Hepatocyte (in vitro differentiated cells): ENCODE measurements at places on chromosomes 5 and 9. TPM values are rescaled to one million over a fixed set of nuclear protein-coding genes. Genes with fewer than 3 reads are reported as not detected.

- no peak for DNase-seq
Measured at GRCh38 chr9:135277219-135278201, 190.0 kb downstream of the OLFM1 start.

- peak; percentile 85 for DNase-seq
Measured at GRCh38 chr9:130834371-130835336, at the start of gene ABL1. Gene ABL1, plus strand, starts transcription at chr9:130835254. Its CDS starts 193 bp downstream, at chr9:130835447.

The NUTM2G gene
- 0.13 and 0.32 TPM in 2 replicates for total RNA-seq

The ADGRV1 gene
- total RNA-seq = 68.2 and 74.9 TPM in 2 replicates

DNA sequence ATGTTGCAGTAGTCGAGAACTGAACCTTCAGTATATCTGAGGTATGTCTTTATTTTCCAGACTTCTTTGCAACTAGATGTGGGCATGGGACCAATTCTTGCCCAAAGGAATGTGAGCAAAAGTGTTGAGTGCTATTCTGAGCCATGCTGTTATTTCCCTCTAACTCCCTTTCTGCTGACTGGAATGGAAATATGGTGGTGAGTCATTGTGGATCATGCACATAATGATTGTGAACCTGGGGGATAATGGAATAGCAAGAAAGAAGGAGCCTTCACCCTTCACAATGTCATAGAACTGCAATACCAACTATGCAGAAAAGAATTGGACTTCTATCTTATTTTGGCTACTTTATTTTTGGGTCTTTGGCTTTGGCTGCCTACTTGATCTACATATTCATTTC is 10.3 kb upstream of the DOCK2 start:
- DNase-seq = peak; percentile 10

GRCh38 chr5:10562201-10563109 is 1.4 kb upstream of the ANKRD33B start:
- DNase-seq = no peak

- no peak for DNase-seq
Measured at GRCh38 chr9:89805571-89806292, 200.9 kb downstream of the GADD45G start.

DNA sequence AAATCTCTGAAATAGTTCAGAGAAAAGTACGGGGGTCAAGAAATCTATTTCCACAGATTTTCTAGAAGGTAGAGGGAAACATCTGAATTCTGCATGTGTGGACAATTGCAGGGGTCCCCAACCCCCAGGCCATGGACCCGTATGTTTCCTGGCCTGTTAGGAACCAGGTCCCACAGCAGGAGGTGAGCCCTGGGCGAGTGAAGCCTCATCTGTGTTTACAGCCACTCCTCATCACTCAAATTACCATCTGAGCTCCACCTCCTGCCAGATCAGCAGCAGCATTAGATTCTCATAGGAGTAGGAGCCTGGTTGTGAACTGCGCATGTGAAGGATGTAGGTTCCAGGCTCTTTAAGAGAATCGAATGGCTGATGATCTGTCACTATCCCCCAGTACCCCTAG is 200.5 kb upstream of the EDIL3 start:
- no peak for DNase-seq

- no peak for DNase-seq
Measured at GRCh38 chr5:120767178-120767820, 303.2 kb downstream of the PRR16 start.

DNA sequence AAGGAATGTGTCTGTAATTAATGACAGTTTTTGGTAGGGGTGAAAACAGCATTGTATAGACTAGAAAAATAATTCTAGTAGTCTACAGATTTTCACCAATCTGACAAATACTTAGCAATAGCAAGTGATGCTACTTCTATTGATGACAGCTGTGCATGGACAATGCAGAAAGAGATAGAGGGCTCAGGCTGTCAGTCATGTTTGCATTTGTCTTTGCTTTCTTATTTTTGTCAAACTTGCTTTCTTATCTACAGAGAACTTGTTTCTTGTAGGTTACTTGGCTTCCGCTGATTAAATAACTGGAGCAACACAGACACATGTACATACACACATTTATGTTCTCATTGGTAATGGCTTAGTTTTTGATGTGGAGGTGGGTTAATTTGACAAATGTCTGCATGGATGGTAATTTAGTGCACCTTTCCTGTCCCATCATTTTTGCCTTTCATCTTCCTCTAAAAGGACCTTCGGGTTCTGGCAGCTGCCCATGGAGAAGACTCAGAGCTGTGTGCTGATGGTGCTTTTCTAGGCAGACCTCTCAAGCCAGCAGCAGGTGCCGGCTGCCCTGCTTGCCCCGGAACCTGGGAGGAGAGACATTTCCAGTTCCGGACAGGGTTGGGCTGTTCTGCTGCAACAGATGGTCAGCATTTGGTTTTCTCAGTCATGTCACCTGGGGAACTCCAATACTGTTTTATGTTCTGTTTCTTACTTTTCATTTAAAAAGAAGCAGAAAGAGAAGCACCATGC is 28.8 kb downstream of the CAMK4 start:
- DNase-seq = no peak

DNA sequence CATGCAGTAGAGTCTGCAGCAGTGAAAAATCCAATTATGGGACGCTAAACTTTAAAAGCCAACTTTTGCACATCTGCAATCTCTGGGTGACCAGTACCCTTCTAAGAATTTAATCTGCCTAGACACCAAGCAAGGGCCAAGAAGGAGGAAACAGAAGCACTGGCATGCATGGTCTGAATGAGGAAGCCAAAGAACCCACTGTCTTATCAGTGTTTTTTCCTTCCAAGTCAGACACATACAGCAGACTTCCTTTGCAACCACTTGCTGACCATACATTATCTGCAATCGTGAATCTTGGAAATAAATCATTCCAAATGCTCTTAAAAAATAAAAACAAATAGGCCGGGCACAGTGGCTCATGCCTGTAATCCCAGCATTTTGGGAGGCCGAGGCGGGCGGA is 65.9 kb downstream of the DEPDC1B start:
- no peak for DNase-seq

- no peak for DNase-seq
Measured at GRCh38 chr9:2260417-2261306, 245.5 kb downstream of the SMARCA2 start.

DNA sequence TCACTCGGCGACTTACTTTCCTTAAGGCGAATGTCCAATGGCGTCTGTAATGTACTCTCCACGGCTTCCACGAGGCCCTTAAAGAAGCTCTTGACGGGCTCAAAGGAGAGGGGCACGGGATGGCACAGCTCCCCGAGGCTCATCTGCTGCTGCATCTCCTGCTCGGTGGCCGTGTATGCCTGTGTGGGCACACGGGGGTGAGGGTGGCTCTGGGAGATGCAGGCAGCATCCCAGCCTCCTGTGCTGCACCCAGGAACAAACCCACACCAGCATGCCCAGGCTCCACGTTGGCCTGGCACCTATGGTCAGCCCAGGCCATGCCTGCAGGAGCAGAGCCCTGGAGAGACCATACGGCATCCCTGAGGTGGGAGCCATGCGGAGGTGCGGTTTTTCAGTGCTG is 24.2 kb downstream of the TRIM14 start:
- DNase-seq = no peak

DNA sequence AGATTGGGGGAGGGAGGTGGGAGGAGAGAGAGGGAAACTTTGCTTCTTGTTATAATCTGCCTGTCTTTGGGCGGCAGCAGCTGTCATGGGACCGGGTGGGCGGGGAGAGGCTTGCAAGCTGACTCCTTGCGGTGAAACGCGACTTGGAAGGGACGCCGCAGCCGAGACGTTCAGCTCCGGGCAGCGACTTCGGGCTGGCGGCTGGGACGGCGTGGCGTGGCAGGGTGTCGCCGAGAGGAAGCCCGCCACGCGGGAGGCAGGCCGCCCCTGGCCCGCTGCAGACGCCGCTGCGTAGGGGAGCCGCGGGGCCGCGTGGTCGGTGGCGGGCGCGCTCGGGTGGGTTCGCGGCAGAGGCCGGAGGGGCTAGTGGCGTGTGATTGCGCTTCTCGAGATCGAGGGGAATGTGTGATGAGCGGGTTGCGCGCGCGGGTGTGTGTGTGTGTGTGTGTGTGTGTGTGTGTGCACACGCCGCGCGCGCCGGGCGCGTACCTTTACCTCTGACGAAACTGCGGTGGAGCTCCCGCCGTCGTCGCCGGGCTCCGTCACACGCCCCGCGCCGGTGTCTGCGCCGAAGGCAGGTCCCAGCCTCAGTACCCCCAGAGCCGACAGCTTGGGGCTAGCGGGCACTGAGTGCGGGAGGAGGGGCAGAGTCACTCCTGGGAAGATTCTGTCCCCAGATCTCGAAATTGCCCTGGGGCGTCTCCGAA is 1.7 kb downstream of the PPARGC1B start:
- DNase-seq = peak; percentile 85

DNA sequence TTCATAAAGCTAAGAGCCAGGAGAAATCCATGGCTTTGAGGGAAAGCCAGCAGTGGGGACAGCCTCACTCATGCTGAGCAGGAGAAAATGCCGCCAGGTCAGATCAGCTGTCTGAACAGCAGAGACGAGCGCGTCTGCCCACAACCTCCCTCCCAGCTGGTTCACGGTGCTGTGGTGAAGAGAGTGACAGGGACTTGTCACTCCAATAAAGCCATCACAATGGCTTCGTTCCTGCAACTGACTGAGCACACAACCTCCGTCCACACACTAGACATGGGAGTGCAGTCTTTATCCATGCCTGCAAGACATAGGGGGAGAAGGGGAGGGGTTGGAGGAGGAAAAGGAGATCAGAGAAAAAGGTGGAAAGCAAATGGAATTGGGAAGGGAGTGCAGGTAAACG is 206.9 kb downstream of the GABBR2 start:
- DNase-seq = no peak

The PCDHB13 gene
- 1.9 and 2.0 TPM in 2 replicates for total RNA-seq

GRCh38 chr5:23064710-23065109 is 211.6 kb upstream of the CDH12 start:
- DNase-seq = no peak

GRCh38 chr5:35922468-35922867 is 16.0 kb downstream of the CAPSL start:
- no peak for DNase-seq

DNA sequence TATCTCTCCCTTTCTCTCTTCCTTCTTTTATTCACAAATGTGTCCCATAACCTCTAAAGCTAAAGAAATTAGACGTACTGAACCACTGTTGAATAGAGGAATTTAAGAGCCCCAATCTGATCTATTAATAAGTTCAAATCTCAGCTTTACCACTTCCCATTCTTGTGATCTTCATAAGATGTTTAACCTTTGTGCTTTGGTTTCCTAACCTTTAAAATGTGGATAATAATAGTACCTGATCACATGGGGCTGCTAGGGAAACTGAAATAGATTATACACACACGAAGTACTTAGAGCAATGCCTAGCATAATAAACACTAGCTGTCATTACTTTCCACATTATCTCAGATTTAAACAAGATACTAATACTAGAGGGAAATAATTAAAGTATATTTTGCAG is 324.3 kb upstream of the SEMA6A start:
- no peak for DNase-seq

DNA sequence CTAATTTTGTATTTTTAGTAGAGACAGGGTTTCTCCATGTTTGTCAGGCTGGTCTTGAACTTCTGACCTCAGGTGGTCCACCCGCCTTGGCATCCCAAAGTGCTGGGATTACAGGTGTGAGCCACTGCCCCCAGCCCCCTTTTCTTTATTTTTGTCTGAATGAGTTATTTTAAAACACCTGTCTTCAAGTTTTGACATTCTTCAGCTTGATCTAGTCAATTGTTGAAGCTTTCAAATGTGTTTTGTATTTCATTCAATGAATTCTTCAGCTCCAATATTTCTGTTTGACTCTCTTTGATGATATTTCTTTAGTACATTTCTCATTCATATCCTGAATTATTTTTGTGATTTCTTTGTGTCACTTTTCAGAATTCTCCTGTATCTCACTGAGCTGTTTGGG is 486.2 kb downstream of the DMAC1 start:
- DNase-seq = no peak

DNA sequence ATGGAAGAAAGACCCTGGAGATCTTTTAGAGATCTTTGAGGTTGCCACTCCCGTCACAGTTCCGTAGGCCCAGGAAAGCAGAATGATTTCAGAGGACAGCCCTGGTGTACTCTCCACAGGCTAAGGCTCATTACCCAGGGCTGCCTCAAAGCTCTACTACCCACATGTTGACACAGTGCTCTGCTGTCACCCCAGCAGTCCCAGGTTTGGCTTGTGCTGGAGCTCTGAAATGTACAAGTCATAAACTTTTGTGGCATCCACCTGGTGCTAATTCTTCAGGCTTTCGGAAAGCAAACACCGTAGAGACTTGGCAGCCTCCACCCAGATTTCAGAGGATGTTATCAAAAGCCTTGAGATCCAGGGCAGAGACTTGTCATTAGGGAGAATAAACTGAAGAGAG is 136.5 kb downstream of the MTRR start:
- DNase-seq = no peak

DNA sequence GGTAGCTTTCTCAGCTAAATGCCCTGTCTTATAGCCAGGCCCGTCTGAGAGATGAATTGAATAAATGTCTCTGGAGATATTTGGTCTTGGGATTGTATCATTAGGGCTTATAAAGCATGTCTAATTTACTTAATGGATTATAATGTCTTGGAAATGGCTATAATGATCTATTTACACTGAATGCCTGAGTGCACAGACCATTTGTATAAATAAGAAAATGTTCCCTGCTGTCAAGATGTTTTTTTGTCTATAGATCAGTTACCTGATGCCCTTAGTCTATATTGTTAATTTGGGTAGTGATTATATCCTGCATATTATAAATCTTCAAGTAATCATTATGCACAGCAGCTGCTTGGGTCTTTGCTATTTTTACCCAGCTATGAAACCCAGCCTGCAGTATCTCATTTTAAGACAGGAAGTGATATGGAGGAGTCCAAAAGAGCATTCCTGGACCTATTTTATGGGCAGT is 112.9 kb upstream of the ACTBL2 start:
- no peak for DNase-seq

The PCDHGC4 gene
- 0.44 and 1.5 TPM in 2 replicates for total RNA-seq

DNA sequence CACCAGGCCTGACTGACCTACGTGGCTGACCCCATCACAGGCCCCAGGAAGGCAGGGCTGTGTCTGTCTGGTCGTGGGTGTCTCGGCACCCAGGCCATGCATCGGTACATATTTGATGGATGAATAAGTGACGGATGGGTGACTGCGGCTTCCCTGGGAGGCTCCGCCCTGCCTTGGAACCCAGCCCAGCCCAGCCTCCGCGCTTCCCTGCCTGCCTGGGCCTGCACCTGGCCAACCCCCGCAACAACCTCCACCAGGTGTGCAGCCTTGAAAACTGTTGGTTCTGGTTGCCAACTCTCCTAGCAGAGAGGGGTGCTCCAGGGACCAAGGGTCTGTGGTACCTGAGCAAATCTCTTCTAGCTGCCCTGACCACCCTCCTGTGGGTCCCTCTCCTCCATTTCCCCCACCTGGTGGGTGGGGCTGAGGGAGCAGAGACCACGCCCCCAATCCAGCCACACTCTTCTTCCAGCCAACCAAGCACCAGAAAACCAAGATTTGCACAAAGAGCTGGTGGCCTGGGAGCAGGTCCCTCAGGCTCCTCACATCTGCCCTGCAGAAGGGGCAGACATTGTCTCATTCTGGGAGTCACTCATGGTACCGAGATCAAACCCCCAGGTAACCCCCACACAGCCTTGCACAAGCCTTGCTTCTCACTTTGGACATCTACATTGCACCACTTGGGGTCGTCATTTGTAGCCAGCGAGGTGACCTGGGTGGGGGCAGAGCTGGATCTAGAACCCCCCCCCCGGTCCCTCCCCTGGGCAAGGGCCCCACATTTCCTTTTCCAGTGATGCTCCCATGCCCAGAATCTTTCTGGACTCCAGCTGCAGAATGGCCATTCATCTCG is 100.6 kb upstream of the IER5L start:
- no peak for DNase-seq

The CCNO gene
- total RNA-seq = 0.12 and 0.13 TPM in 2 replicates

The RMRP gene
- total RNA-seq = 1,377 and 3,174 TPM in 2 replicates
